ENCODE measurements at places on chromosomes 6 and 20.

DNA sequence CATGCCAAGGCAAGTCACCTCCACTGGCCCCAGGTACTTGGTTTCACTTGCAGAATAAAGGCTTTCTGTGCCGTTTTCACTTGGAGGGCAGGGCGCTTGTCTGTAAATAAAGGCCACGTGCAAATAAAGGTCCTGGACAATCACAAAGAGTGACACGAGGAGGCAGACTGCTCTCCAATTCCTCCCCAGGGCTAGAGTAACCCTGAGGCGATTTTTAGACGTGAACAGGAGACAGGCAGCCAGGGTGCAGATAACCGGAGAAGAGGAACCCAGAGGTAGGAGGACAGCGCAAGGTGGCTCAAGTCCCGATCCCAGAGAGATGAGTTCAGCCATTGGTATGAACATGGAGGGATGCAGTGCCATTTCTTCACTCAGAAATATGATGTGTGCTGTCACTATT is 327.4 kb downstream of the KIF16B start:
- no peak for DNase-seq

GRCh38 chr20:40925829-40926510 is 102.7 kb upstream of the TOP1 start:
- DNase-seq, result no peak

GRCh38 chr20:57838670-57839151 is 128.9 kb upstream of the PMEPA1 start:
- no peak for DNase-seq

DNA sequence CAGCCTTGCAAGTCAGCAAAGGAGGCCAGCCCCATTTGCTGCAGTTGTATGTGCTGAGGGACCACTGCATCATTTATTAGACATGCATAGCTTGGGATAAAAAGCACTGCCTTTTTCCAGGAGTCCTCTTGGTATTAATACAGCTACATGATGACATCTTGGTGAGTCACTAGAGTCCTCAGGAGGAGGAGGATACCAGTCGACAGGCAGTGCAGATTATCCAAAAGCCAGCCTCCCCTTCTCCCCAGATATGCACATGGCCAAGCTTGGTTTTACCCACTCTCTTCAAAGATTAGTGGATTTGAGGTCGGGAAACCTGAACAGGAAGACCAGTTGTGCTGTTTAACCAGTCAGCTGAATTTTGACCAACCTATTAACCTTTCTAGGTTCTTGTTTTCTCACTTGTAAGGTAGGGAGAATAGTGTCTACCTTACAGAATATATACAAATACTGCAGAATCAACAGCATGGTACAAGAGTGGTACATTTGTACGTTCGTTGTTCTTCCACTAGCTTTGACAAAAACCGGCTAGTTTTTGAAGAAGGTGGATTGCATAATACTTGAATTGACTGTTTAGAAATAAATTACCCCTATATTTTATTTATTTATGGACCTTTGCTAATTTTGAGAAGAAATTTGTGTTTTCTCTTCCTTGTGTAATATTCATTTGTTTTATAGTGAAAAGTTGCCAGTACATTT is 31.9 kb downstream of the VAPB start:
- DNase-seq, result peak; percentile 72

DNA sequence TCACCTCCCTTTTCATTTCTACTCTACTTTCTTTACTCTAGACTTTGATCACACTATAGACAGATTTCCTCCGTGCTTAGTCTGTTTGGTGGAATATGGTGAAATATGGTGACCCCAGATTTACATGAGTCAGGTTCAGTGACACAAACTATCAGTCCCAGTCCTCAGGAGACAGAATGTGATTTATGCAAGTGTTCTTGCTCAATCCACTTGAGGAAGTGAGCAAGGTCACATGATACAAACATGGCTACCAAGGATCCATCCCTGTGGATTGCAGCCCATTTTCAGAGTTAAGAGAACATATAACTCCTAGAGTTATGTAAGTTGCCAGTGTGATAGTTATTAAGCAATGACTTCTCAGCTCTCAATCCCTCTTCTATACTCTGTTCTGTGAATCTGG is 23.7 kb upstream of the TSHZ2 start:
- DNase-seq, result no peak

GRCh38 chr6:88490908-88491264 is 324.7 kb upstream of the CNR1 start:
- no peak for DNase-seq

DNA sequence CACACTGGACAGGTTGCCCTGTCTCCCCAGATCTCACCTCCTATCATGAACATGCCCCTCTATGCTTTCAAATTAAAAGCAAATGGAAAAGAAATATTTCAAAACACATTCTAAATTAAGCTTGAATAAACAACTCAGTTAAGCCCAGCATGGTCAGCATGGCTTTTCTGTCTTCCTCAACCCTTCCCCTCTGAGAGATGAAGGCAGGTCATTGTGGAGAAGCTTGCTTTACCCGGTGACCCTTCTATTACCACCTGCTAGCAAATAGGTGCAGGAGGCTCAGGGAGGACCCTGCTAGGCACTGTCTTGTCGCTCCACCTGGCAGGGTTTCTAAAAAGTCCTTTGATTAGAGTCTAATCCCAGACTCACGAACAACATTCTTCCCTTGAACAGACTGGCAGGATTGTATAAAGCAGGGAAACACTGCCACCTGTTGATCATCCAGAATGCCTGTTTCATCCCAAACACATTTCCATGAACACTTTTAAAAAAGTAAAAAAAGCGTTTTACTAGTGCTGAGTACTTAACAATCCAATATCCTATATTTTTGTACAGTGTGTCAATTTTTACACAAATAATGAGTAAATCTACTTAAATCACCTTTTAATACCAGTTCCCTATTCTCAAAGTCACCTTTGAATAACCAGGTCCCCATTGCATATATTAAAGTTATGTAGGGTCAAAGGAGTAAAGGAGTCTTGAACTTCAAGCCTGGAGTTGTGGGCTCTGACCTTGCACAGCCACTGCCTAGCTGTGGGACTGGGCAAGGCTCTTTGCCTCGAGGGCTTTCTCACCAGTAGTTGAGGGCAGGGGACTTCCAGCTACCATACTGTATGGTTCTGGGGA is 75.5 kb downstream of the GPR6 start:
- DNase-seq, result peak; percentile 51

DNA sequence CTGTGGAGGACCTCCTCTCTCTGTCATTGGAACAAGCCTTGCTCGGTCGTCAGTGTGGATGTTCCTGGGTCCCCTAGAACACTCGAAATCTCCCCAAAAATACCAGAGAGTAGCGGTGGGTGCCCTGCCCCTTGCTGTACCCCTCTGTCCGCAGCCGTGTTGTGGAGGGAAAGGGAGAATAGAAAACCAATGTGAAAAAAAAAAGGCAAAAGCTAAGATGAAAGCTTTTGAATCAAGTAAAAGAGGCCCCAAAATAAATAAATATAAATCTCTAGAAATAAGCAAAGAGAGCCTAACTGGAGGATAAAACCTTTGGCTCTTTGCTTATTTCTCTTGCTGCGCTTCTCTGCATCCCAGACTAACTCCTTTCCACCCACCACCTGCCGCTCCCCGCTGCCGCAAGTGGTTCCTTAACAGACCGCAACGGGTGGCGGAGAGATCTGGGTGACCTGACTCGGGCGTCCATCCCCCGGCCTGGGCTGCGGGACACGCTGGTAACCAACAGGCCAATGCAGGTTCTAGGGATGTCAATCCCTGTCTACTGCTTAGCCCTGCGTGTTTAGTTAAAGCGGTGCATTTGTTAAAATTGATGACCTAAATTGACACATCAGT is 110.0 kb downstream of the GPX5 start:
- DNase-seq, result peak; percentile 5

- no peak for DNase-seq
Observed at GRCh38 chr20:42747765-42748411, 441.8 kb downstream of the PTPRT start.

GRCh38 chr6:37054171-37054570 is 48.7 kb downstream of the FGD2 start:
- DNase-seq, result no peak

DNA sequence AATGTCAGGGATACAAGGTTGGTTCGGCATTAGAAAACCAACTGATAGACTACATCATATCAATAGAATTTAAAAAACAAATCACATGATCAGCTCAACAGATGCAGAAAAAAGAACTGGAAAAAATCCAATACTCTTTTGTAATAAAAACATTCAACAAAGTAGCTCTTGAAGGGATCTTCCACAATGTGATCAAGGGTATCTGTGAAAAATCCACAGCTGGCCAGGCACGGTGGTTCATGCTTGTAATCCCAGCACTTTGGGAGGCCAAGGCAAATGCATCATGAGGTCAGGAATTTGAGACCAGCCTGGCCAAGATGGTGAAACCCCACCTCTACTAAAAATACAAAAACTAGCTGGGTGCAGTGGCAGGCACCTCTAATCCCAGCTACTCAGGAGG is 63.1 kb downstream of the ASCC3 start:
- DNase-seq, result no peak

- DNase-seq, result no peak
Observed at GRCh38 chr6:26474439-26474881, 16.7 kb downstream of the BTN2A1 start.

DNA sequence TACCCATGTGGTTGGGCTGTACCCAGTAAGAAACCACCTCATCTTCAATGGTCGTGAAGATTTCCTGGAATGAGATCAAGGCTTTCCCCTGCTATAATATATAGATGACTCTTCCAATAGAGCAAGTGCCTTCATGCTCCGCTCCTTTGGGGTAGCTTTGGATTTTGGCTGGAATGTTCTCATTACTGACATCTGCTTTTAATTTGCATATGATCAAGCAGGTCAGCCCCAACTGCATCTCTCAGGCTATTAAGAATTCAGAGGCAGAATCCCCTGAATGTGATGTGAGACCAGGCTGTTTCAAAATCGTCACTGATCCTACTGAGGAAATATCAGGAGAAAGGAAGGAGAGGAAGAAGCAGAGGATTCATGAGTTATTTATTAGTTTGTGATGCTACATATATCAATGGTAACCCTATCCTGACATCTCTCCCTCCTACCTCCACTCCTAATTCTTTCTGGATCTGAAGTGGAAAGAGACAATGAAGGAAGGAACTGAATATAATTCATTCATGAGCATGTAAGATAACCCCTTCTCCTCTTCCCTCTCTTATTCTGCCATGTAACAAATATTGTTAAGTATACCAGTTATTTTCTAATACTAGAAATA is 47.6 kb upstream of the FUCA2 start:
- DNase-seq, result no peak

DNA sequence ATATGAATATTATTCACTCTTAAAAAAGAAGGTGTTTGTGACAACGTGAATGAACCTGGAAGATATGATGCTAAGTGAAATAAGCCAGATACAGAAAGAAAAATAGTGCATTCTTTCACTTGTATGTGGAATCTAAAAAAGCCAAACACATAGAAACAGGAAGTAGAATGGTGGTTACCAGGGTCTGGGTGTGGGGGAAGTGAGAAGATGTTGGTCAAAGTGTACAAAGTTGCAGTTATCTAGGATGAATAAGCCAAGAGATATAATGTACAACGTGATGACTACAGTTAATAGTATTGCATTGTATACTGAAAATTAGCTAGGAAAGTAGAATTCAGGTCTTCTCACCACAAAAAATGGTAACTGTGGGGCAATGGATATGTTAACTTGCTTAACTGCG is 151.1 kb upstream of the HCRTR2 start:
- DNase-seq, result no peak

DNA sequence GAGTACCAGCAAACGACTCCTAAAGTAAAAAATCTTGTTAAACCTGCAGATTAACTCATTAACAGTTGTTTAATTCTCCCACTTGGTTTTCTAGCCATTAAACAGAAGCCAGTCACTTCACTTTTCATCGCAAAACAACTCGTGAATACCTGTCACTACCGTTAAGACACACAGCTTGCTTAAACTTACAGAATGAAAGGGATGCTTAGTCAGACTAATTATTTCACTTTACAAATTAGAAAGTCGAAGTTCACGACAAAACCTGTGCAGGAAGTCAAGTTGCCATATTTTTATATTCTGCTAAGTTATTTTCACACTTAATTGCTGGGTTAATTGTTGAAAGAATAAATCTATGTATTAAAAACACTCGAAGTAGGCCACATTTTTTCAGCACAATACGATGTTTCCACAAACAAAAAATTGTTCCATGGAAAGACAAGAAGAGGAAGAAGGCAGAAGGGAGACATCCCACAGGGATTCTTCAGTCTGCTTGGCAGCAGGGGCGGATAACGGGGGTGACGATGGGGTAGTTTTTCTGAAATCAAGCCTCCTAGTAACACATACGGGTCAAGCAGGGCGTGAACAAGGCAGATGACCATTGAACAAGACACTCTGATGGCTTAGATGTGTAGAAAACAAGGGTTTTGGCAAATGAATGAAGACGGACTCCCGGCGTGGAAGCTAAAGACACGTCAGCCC is 933 bp downstream of the SSR1 start:
- DNase-seq, result no peak

GRCh38 chr6:105568751-105569150 is 165.9 kb upstream of the PREP start:
- DNase-seq, result no peak

GRCh38 chr6:35730745-35731413 is 6.0 kb upstream of the ARMC12 start:
- no peak for DNase-seq

DNA sequence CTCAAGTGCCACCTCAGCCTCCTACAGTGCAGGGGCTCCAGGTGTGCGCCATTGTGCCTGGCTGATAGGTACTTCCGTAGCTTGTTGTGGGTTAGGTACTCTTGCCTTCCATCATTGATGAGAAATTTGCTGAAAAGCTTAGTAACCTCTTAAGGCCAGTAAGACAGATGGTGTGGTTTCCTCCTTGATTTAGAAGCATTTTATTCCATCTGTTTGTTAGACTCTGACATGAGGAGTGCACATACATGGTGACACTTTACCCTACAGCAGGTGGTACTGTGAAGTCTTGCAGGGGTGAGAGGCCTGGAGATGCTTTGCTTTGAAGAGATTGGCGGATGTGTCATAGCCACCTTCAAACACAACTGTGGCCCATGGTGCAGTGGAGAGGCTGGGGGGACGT is 14.8 kb upstream of the MTG2 start:
- DNase-seq, result no peak

DNA sequence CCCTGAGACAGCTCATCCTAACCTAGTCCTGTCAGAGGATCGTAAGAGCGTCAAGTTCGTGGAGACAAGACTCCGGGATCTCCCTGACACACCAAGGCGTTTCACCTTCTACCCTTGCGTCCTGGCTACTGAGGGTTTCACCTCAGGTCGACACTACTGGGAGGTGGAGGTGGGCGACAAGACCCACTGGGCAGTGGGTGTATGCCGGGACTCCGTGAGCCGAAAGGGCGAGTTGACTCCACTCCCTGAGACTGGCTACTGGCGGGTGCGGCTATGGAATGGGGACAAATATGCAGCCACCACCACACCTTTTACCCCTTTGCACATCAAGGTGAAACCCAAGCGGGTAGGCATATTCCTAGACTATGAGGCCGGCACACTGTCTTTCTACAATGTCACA is 3.2 kb upstream of the RPP21 start:
- no peak for DNase-seq

DNA sequence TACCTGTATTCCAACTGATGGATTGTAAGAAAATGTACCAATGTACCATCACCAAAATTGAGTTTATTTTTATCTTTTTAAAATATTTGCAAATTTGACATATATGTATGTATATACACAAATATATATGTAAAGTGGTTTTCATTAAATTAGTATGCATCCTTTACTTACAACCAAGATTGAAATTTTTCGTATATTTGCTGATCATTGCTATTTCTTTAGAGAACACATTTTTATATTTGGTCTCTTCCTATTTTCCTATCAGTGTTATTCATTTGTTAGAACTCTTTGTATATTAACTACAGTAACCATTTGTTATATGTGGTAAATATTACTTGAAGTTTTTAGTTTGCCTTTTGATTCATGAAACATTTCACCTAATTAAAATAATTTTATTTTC is 74.2 kb downstream of the MTFR2 start:
- no peak for DNase-seq

All from ACHN (cell line).